ENCODE measurements at places on chromosomes 2 and 18.

- no peak for DNase-seq
These were observed 27.8 kb upstream of the RNF125 start for GRCh38 chr18:31990823-31991222.

- DNase-seq = peak; percentile 36
These were observed 18.1 kb downstream of the EPAS1 start for GRCh38 chr2:46315103-46315890.

- DNase-seq = peak; percentile 89
These were observed 319.9 kb upstream of the HS6ST1 start for GRCh38 chr2:128638341-128639119.

DNA sequence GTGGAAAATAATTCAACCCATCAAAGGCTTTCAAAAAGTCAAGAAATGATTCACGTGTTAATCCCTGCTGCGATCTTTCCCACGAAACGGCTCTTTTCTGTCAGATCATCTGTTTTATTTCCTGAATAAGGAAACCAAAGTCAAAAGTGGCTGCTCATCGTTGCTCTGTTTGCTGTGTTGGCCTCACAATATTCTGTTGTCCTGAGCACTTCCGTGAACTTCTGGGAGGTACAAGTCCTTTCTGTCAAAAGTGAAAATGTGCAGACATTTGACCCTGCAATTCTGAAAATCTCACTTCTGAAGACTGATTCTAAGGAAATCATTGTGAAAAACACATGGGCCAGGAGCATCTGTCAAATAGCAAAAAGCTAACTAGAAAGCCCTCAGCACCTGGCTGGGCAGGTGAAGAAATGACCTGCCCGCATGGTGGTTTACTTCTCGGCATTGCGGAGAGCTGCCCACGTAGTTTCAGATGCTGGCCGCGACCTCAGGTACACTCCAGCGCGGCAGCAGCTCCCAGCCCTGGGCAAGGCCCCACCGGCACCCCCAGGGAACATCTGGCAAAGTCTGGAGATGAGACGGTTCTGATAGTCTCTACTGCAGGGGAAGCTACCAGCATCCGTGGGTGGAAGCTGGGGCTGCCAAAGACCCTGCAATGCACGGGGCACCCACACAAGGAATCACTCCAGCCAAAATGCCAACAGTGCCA is 31.9 kb upstream of the GPC1 start:
- DNase-seq = no peak

DNA sequence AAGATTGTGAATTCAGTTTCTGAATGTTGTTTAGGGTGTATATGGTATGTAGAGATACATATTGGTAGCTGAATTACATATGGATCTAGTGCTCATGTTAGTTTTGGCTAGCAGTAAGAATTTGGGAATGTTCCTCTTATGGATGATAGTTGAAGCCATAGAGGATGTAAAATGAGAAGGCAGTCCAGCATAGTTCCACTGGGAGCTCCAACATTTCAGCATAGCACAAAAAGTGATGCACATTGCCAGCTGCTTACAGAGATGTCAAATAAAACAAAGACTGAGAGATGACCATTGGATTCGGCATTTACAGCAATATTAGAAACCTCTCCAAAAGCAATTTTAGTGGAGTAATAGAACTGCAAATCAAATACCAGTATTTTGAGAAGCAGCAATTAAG is 77.4 kb downstream of the EML4 start:
- no peak for DNase-seq

DNA sequence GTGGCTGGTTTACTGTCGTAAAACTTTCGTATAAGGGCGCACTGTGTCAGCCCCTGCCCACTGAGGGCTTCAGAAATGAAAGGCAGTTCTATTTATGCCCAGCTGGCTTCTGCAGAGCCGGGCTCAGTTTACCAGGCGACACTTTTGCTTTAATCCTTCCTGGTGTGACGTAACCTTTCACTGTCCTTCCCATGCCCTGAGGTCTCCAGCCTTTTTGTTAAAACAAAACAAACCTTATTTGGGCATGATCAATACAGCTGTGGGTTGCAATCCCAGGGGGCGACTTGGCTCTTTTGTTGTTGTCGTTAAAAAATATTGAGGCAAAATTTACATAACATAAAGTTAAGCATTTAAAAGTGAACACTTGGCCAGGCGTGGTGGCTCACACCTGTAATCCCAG is 85.3 kb downstream of the AGAP1 start:
- DNase-seq = no peak

DNA sequence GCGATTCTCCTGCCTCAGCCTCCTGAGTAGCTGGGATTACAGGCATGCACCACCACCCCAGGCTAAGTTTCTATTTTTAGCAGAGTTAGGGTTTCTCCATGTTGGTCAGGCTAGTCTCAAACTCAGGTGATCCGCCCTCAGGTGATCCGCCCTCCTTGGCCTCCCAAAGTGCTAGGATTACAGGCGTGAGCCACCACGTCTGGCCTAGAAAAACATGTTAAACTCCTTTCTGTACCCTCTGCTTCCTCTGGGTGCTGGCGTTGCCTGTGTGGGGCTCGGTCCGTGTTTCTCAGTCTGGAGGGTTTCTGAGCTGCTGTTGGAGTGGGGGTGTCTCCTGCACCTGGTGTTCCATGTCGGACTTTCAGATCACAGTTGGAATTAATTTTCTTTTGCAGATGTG is 17.9 kb downstream of the LDLRAD4 start:
- no peak for DNase-seq

GRCh38 chr2:210938228-210938627 is 381.8 kb downstream of the CPS1 start:
- DNase-seq = no peak

DNA sequence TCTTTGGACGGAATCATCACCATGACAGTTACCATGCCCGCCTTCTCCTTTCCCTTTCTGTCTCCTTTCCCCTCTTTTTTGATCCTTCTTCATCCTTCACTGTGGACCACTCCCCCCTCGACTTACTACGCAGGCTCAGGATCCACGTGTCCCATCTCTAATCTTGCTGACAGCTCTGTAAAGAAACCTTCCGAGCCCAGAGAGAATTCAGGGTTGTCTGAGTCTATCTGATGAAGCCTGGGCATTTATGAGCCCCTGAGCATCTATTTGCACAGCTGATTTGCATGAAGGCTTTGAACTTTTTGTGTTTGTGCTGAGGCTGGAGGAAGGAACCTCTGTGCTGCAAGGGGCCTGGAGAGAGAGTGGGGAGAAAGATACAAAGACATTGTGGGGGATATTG is 50.7 kb downstream of the CIB4 start:
- DNase-seq = no peak

DNA sequence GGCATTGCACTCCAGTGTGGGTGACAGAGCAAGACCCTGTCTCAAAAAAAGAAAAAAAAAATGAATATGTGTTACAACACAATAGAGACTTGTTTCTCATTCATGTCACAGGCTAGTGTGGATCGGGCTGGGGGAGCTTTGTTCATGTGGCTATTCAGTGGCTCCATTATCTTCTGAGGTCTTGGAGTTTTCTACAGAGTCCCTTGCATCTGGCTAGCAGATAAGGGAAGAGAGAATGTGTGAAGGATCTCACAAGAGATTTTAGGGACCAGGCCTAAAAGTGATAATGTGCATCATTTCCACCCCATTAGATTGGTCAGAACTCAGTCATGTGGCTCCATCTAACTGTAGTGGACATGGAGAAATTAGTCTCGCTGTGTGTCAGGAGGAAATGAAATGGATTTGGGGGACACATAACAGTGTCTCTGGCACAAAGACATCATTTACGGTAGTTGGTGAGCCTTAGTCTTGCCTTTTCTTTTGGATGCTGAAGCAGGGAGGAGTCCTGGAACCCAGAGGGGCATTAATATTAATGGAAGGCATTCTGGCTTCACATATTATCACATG is 32.4 kb upstream of the CASP10 start:
- no peak for DNase-seq

DNA sequence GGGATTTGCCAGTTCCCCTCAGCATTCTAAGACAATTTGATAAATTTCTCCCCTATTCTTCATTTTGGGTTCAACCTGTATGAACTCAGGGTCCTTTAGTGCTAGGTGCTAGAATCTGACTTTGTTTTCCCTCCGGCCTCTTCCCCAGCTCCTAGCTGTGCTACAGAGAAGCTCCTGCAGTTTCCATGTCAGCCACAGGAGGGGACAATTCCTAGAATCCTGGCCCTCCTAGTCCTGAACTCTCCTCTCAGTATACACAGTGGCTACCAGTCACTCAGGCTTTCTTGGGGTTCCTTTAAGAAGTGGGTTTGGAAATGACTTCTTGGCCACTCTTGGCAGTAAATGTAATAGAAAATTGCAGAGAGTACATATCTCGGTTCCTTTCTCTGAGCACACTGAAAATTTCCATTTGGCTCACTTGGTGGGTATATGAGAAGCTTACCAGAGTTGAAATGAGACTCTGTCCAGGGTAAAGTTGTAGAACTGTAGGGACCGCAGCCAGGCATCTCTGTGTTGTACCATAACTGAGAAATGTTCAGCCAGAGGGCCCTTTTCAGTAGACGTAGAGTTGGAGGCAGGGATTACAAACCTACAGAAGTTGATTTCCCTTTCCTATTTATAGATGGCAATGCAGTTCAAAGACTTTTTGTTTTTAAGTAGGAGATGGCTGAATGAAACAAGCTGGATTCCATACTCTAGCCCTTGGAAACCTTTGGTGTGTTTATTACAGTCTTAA is 5.0 kb upstream of the CHST10 start:
- DNase-seq = peak; percentile 51

DNA sequence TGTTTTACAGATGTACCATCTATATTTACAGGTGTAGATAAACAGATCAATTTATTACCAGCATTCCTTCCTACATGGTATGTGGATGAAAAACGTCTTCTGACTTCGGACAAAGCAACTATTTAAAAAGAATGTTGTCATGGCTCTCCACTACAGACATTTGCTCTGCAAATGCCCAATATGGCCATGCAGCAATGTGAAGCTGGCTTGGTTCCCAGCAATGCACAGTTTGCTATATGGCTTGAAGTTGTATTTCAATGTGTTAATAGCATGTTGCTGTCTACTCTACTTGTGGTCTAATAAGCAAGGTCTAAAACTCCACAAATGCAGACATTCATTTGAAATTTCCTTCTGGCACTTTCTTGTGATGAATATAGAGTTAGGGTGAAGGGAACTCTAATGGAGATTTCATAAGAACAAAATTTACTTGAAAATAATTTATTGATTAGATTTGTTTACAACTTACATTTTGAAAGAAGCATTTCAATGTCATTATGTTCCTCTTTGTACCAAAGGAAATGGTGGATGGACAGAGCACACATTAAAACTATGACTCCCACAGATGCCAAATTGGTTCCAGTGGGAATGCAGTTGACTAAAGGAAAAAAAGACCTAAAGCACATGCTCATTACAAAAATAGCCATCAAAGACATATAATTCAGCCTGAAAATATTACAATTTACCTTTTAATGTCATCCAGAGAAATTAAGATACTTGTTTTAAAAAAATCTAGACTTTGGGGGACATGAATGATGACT is 234.0 kb downstream of the DYM start:
- DNase-seq = no peak

DNA sequence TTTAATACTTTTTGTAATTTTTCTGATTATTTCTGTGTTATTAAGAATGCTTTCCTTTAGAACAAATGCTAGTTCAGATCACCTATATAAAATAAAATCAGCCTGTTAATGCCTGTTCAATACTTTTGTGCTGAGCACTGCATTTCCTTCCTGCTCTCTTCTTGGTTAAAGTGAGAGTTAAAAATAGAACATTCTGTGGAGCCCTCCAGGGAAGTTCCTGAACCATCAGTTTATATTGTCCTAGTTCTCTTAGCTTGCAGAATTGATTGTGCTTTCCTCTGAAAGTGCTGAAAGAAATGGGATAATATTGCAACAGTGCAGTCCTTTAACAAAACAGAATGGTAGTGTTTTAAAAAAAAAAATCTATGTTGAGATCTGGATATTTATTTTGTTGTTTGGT is 74.6 kb upstream of the UBXN4 start:
- no peak for DNase-seq

DNA sequence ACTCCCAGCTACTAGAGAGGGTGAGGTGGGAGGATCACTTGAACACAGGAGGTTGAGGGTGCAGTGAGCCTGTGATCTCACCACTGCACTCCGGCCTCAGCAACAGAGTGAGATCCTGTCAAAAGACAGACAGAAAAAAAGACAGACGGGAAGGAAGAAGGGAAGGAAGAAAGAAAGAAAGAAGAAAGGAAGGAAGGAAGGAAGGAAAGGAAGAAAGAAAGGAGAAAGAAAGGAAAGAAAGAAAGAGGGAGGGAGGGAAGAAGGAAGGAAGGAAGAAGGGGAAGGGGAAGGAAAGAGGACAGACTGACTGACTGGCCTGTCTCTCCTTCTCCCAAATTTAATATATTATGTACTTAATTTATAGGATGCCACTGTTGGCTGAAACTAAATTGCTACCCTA is 21.6 kb downstream of the SP9 start:
- no peak for DNase-seq

- no peak for DNase-seq
These were observed 114.5 kb downstream of the AGAP1 start for GRCh38 chr2:235608200-235608887.

GRCh38 chr2:64094663-64095382 is 49.4 kb downstream of the PELI1 start:
- DNase-seq = no peak

GRCh38 chr18:27666016-27666415 is 480.9 kb upstream of the CHST9 start:
- DNase-seq = no peak

GRCh38 chr2:85397925-85398331 is 12.2 kb downstream of the CAPG start:
- no peak for DNase-seq

GRCh38 chr2:185417111-185417510 is 321.5 kb upstream of the FSIP2 start:
- no peak for DNase-seq

GRCh38 chr18:51617167-51617566 is 419.7 kb upstream of the MEX3C start:
- no peak for DNase-seq

DNA sequence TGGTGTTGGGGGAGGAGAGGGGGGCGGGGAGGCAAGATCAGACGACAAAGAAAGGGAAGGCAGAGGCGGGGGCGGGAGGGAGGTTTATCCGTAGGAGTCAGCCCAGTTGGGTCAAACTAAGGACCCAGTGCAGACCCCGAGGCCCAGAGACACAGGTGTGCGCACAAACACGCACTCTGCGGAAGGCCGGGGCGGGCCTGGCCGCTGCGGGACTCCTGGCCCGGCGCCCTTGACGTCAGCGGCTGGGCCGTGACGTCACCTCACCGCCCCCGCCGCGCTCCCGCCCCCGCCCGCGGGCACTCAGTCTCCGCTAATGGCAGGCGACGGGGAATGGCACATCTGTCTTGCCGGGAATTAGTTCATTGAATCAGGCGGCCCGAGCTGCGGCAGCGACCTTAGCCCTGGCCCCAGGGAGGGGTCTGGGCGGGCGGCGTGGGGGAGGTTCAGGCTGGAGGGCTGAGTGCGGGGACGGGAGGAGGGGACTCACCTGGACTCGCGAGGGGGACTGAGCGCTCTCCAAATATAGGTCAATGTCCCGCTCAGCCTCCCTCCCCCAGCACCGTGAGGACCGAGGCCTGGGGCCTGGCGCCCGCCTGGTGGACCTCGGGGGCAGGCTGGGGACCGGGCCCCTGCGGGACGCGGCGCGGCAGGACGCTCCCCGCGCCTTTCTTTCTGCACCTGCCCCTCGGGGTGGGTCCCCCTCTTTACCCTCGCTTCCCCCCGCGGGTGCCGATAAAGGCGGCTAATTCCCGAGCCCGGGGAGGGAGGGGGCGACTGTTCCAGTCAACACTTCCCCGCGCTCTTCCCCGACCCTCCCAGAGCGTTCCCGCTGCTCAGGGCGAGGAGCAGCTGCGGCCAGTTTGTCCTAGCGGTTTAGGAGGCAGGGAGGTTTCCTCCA is 15.5 kb upstream of the ECEL1 start:
- no peak for DNase-seq

- DNase-seq = peak; percentile 14
These were observed 71.3 kb downstream of the SLC25A12 start for GRCh38 chr2:171822525-171823322.

GRCh38 chr2:213121690-213122089 is 29.7 kb downstream of the IKZF2 start:
- no peak for DNase-seq

Measured in inflammatory macrophage (primary cell).